Esophagus muscularis mucosa (tissue), 4 donors: ENCODE measurements at places on chromosomes 7 and 10. TPM values are rescaled to one million over a fixed set of nuclear protein-coding genes. Genes with fewer than 3 reads are reported as not detected.

DNA sequence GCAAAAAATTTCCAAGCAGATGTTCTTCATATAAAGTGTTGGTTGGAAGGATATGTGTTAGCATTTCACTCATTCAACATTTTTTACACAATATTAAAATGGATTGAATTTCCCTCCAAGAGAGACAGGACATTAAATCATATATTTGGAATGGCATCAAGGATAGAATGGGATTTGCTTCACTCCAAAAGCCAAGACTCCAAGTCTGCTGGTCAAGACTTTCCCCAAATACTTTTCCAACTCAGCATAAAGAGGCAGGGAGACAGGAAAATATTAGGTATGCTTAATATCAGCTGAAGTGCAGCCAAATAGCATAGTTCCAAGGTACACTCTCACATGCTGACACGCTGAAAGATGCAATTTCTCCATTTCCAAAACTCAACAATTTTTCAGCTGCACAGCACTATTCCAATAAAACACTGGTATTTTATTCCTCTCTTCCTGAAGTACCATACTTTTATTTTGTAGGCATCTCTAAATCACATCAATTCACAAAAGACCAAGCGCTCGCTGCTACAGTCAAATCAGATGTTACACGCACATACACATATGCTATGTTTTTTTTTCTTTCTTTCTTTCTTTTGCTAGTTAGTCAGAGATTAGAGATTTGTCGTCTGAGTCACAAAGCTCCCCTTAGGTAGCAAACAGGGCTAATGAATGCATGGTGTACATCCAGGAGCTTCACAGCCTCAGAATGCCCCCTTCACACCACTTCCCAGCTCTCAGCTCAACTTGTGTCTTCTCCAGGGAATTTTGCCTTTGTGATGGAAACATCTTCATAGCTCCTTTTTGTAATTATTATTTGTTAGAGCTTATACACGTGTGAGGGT, 1033.8 kb upstream of the AUTS2 start:
- DNase-seq, result no peak

- no peak for DNase-seq
Measured at GRCh38 chr7:128831178-128831993, 1.2 kb downstream of the FLNC start.

- DNase-seq, result no peak
Measured at GRCh38 chr7:96183163-96183670, 138.7 kb downstream of the SLC25A13 start.

GRCh38 chr10:34716958-34717357, 98.1 kb downstream of the PARD3 start:
- DNase-seq, result peak; percentile 26

GRCh38 chr7:55207436-55208125, 157.6 kb upstream of the LANCL2 start:
- DNase-seq, result no peak

DNA sequence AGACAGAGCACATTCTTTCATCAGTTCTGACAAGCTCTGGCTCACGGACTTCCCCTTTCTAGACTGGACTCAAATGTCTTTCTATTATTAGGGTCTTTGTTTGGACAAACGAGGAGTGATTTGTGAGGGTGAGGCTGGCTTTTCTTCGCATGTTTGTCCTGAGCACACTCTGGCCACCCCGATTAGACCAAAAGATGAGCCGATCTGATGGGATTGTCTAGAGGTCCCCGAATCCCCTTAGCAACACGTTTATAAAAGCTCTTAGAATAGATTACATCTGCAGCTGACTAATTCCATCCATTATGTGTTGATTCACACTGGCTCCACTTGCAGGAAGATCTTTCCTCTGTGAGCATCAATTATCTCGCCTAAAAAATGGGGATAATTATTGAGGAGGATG, 675.4 kb upstream of the AUTS2 start:
- no peak for DNase-seq

GRCh38 chr7:106370542-106370941, 85.8 kb upstream of the NAMPT start:
- DNase-seq, result no peak

DNA sequence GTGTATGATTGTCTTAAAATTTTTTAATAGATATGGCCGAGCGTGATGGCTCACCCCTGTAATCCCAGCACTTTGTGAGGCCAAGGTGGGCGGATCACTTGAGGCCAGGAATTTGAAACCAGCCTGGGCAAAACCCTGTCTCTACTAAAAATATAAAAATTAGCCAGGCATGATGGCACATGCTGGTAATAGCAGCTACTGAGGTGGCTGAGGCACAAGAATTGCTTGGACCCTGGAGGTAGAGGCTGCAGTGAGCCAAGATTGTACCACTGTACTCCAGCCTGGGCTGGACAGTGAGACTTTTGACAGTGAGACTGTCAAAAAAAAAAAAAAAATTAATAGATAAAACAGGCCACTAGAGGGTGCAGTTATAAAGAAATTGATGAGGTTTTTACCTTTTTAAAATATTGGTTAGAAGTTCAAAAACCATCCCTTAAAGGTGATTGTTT, 20.5 kb downstream of the NOM1 start:
- no peak for DNase-seq

- DNase-seq, result no peak
Measured at GRCh38 chr7:85392789-85393188, 205.9 kb upstream of the SEMA3D start.

DNA sequence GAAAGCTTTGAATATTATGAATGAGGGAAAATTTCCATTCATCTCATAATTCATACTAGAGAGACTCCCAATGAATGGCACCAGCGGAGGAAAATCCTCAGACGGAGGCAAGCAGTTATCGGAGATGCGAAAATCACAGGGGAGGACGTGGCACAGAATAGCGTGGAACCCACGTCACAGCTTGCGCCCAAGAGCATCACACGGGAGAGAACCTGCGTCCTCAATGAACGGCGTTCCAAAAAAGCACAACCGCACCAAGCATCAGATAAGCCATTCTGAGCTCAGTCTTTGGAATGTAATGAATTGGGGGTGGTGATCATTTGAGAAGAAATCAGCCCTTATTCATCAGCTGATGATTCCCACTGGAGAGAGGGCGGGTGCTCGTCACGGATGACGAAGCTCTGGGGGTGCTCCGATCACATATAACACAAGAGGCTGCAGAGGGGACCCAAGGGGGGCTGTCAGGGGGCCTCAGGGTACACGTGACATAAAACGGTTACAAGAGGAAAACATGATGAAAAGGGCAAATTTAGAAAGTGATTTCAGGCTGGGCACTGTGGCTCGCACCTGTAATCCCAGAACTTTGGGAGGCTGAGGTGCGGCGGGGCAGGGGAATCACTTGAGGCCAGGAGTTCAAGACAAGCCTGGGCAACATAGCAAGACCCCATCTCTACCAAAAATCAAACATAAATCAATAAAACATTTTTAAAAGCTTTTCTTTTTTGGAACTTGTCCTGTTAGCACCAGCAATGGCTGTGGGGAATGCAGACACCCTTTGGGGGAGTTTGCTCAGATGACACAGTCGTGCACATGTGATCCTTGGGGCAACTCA, 33.8 kb upstream of the FIS1 start:
- no peak for DNase-seq

DNA sequence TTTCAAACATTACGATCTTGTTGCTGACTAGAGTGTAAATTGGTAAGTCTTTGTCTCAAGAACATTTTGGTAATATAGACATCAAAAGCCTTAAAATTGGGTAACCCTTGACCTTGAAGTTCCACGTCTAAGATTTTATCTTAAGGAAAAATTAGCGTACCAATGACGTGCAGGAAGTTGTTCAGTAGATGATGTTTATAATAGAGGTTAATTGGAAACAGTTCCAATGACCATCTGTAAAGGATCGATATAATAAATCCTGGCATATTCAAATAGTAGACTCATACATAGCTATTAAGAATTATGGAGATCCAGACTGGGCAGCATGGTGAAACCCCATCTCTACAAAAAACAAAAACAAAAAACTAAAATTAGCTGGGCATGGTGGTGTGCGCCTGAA, 20.5 kb downstream of the GRK5 start:
- no peak for DNase-seq

- DNase-seq, result no peak
Measured at GRCh38 chr7:105022458-105022857, 8.5 kb downstream of the KMT2E start.

Gene WDFY4
- 5.8 TPM for total RNA-seq

Gene ZP3
- 0.46 TPM for total RNA-seq

Gene MBL2
- 0.06 TPM for total RNA-seq

Gene VWC2
- total RNA-seq, result under 0.01 TPM

Gene CPXM2
- 91.2 TPM for total RNA-seq

Gene MALSU1
- 66.2 TPM for total RNA-seq
